ENCODE measurements at places on chromosomes 4 and X.

- no peak for DNase-seq
Observed at GRCh38 chr4:160562661-160563060, 1459.8 kb downstream of the RAPGEF2 start.

DNA sequence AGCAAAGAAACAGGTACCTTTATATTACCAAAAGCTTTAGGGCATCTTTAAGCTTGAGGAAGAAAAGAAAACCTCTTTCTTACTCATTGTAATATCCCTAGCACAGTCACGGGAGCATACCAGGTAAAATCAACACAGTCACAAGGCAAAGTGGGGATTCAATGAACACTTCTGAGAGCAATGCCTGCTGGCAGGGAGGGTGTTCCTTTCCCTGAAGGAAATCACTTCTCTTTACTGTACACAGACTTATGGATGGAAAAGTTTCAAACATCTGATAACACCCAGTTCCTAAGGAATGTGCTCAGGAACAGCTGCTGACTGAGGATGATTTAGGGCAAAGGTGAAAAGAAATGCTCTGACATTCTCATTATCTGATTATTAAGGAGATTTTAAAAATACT, 94.8 kb downstream of the MAML3 start:
- DNase-seq: no peak

DNA sequence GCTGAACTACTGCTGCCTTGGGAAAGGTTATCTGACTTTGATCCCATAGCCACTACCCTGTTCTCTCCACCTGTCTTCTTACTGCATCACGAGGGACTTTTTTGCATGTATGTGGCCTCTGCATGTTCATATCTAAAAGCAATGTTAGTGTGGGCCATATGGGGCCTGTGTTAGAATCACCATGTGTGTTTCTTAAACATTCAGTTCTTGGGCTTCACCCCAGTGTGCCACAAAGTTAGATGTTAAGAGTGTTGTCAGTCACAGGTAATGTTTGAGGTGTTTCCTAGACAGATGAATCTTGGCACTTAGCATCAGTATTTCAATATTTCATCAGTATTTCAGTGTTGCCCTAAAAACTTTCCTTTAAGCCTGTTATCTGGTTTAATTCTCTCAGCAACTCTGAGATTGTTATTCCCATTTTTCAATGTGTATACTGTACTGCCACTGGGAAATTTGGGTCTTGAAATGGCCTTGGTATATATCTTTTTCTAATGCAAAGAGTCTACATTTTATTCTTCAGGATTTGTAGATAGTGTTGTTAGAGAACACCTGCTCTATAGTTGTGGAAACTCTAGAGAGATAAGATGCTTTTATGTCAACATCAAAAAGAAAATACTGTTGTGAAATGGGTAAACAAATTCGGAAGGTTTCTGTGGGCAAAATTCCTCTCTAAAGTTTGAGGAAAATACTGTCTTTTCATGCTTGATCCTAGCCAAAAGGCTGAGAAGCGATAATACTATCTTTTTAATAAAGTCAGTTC, 259.7 kb downstream of the BMPR1B start:
- no peak for DNase-seq

GRCh38 chrX:38847206-38847902, 46.1 kb downstream of the MID1IP1 start:
- DNase-seq: no peak

DNA sequence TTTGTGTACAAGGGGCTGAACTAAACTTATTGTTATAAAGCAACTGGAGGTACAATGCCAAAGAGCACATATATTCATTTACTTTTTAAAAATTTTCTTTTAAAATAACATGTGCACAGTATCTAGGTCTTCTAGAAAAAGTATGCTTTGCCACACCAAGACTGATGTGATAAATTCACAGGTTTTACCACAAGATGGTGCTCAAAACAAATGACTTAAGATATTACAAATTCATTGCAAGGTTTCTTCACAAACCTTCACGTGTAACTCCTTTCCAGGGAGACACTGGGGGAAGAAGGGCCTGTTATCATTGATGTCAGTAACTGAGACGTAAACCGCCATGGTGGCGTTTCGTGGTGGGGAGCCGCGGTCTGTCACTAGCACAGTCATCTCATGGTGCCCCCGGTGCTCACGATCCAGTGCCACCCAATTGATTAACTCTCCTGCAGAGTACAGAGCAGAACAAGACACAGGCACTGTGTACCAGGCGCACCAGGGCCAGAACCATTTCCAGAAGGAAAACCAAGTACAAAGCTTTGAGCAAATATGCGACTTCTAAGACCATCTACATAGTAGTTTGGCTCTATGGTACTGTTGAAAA, 162.2 kb downstream of the DCHS2 start:
- peak; percentile 14 for DNase-seq

Measured in ELR (cell line).